ENCODE measurements at places on chromosomes 5 and 9. TPM values are rescaled to one million over a fixed set of nuclear protein-coding genes. Genes with fewer than 3 reads are reported as not detected.

The GPR150 gene
- 0.26 TPM for total RNA-seq

The PDZD2 gene
- 1.8 TPM for total RNA-seq

The KCNV2 gene
- total RNA-seq = not detected

The PDCD1LG2 gene
- total RNA-seq = 0.64 TPM

The CARD6 gene
- total RNA-seq = 7.8 TPM
